Thoracic aorta (tissue), 2 donors: ENCODE measurements at places on chromosomes 4 and X. TPM values are rescaled to one million over a fixed set of nuclear protein-coding genes. Genes with fewer than 3 reads are reported as not detected.

DNA sequence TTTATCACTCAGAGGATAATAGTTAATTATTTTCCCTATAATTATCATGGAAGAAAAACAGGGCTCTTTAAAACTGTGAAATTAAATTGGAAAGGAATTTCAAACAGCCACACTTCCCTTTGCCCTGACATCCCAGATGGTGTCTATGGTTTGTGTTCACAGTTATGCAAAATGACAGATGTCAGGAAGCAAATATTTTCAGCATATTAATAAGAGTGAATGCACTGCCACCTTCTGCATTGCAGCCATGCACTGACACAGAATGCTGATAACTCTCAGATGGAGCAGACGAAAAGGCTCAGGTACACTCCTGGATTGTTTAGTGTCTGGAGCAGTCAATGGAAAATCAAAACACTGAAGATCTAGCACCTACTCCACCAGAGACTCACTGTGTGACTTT lies 57.6 kb downstream of the RWDD4 start:
- H3K27me3 ChIP-seq = no peaks in the 10 kb centered on the region
- H3K27ac ChIP-seq = no peak overlapping the region
- H3K4me1 ChIP-seq = no peaks in the 10 kb centered on the region

DNA sequence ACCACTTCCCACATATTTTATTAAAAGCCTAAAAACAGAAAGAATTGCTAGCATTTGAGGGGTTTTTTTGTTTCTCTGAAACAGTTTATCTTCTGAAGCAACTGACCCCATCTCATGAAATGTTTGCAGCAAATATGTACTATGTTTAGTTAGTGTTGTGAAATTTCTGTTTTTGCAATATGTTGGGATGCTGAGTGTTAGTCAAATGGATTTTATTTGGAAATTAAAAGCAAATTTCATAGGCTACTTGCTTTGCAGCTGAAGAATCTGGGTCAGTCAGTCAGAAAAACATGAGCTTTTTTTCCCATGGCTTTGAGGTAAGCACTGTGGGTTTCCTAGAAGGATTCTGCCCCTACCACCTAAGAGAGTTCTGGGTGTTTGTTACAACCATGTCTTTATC lies 184.9 kb upstream of the DKK2 start:
- no peaks in the 10 kb centered on the region for H3K4me1 ChIP-seq
- H3K36me3 ChIP-seq = no peaks in the 10 kb centered on the region
- H3K4me3 ChIP-seq = no peak overlapping the region
- DNase-seq = no peak
- H3K27me3 ChIP-seq = no peaks in the 10 kb centered on the region

DNA sequence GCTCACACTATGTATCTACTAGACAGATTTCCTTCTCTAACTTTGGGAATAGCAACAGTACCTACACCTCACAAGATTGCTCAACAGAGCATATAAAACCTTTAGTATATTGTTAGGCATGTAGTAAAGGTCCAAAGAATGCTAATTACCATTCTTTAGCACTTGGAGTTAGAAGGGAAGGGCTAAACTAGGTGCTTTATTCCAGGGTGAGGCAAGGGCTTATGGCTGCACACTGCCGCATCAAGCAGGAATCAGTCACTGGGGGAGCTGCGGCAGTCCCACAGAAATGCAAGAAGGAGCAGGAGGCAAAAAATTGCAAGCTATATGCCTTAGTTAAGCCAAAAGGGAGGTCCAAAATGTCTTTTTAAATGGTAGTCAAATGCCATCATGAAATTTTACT lies 162.7 kb downstream of the PPP3CA start:
- H3K27ac ChIP-seq = no peak overlapping the region
- H3K4me1 ChIP-seq = no peaks in the 10 kb centered on the region
- no peaks in the 10 kb centered on the region for H3K27me3 ChIP-seq
- DNase-seq = no peak

DNA sequence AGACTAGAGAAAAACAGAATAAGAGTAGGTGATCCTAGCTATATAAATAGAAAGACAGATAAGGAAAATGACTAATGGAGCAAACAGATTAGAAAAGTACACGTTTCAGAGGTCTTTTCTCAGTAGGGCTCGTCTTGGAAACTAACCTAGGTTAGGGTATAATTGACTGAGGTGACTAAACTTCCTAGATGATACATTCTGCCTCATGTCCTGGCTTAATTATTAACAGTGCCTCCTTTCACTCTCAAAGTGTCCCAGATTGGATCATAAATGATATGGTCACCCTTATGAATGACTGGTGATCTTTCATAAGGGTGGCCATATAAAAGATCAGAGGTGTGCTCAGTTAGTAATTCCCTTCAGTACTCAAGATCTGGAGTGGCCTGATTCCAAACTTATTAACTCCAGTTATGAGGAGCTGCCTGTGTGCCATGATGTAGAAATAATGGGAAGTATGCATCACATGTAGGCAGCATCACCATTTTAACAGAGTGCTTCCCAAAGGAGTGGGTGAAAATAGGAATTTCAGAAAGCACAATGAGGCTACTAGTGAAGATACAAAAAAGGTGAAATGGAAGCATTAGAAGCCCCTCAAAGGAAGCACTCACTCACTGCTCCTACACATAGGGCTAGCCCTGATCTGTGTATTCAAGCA lies 14.7 kb upstream of the GRIA3 start:
- no peaks in the 10 kb centered on the region for H3K36me3 ChIP-seq
- DNase-seq = no peak
- no peak overlapping the region for H3K27ac ChIP-seq

GRCh38 chrX:109720947-109721346 lies 12.1 kb downstream of the ACSL4 start:
- DNase-seq = no peak
- no peaks in the 10 kb centered on the region for H3K36me3 ChIP-seq
- peaks cover 4% of the 10 kb centered on the region for H3K4me1 ChIP-seq
- H3K27ac ChIP-seq = no peak overlapping the region
- no peak overlapping the region for H3K4me3 ChIP-seq
- no peaks in the 10 kb centered on the region for H3K27me3 ChIP-seq

DNA sequence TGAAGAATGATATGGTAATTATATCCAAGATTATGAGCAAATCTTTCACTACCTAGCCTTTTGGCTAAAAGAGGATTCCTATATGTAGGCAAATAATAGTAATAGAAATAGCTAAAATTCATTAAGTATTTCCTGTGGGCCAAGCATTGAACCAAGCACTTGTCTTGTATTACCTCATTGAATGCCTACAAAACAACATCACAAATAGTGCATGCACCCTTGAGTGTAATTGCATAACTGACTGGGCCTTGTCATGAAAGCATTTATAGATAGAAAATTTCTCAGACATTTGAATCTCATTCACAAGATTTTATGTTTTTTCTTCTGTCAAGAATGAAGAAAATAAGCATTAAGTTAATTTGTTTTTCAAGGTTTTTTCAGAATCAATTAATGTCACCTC lies 3.9 kb upstream of the HPGDS start:
- no peaks in the 10 kb centered on the region for H3K27me3 ChIP-seq
- no peak for DNase-seq
- no peaks in the 10 kb centered on the region for H3K4me1 ChIP-seq
- no peak overlapping the region for H3K4me3 ChIP-seq
- no peaks in the 10 kb centered on the region for H3K36me3 ChIP-seq

Gene ASMT
- not detected for total RNA-seq
